ENCODE measurements at places on chromosomes 3 and 15.

- DNase-seq: no peak
Observed at GRCh38 chr3:163139600-163139999, 1643.0 kb downstream of the OTOL1 start.

DNA sequence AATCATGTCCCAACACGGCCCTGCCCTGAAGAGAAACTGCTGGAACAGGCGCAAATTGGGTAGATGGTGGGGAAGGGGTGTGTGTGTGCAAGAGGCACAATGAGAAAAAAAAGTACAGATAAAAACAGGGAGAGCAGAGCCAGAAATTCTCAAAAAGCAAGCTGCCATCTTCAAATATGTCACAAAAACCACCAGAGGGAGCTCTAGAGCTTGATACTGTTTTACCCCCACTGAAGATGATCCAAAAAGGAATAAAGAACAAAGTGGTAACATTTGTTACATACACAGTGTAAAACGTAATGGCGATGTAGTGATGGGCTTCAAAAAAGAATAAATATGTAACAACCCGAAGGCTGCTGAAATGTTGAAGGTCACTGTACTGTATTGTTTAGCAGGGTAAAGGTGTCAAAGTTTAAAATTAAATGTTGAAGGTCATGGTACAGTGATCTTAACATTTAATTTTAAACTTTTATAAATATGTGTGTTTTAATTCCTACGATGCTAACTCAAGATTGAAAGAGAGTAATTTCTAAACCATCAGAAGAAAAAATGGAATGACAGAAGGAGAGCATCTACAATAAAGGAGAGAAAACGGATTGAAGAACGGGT is 6.0 kb downstream of the SNRPA1 start:
- no peak for DNase-seq

GRCh38 chr3:108125550-108126071 is 34.8 kb upstream of the CD47 start:
- no peak for DNase-seq

- no peak for DNase-seq
Observed at GRCh38 chr3:43104039-43104438, 1.8 kb downstream of the POMGNT2 start.

DNA sequence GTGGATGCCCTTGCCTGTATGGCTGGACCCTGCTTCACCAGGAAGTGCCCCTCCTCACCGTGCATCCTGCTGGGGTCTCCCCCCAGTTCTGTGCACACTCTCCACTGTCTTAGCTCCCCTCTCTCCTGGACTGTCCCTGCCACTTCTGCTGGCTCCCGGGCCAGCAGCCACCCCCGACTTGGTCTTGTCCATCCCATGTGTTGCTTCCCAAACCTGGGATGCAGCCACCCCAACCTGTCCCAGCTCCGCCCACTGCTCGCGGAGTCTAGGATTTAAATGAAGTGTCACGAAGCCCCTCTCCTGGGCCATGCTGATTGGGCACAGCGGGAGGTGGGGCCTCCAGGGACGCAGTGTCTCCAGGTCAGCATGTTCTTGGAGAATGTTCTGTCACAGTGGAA is 48.5 kb downstream of the PLXNA1 start:
- no peak for DNase-seq

GRCh38 chr3:5198986-5199731 is 11.7 kb downstream of the EDEM1 start:
- no peak for DNase-seq

DNA sequence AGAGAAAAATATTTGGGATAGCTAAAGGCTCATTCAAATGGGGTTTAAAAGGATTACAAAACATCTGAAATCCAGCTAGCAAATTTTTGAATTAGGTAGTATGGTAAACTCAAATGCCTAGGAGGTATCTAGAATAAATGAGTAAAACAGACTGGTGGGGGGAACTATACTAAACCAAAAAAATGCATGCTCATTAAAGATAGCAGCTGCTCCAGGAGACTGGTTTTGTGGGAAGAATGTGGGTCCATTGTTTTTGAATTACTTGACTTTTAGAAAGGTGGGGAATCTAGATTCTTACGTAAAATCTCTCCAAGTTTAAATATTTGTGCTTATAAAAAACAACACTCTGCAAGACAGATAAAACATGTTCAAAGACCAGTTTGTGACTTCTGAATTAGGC is 73.8 kb downstream of the LEKR1 start:
- DNase-seq: no peak

DNA sequence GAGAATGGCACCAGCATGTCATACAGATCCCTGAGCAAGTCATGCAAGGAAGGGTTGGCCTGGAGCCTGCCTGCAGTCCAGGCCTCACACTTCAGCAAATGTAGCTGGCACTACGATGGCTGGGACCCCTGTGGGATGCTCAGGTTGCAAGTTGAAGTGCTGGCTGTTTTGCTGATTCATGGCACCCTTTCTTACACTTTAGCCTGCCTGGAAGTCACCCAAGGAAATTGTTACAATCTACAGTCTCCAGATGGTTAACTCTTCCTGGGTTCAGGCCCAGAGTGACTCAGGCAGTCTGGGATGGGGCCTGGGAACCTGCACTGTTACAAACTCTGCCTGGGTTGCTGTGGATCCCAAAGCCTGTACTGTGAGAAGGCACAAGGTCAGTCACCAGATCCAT is 91.0 kb upstream of the SLC6A11 start:
- DNase-seq: no peak

DNA sequence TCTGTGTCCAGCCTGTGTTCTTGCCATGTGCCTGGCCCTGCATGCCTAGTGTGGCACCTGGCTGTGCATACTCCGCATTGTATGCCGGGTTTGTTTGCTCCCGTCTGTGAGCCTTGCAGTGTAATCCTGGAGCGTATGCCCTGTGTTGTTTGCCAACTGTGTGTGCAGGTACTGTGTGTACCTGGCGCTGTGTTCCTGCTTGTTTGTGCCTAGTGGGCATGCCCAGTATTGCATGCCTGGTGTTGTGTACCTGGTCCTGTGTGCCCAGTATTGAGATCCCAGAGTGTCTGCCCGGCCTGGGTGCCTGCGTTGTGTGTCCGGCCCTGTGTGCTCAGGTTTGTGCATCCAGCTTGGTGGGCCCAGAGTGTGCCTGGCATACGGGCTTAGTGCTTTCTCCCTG is 54.5 kb upstream of the CHRNA7 start:
- no peak for DNase-seq

- DNase-seq: no peak
Observed at GRCh38 chr3:55692295-55692956, 205.3 kb upstream of the WNT5A start.

DNA sequence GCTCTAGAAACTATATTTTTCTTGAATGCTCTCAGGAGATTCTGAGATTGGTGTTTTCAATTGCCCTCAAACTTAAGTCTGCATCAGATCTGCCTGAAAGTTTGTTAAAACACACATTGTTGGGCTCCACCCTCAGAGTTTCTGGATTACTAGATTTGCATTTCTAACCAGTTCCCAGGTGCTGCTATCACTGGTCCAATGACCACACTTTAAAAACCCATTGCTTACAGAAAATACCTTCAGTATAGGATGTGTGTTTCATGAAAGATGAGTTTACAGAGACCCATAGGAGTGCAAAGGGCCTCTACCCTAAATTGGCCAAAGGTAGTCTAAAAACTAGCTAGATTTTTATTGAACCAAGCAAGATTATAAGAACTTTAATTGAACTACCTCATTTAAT is 17.8 kb downstream of the GRM7 start:
- DNase-seq: no peak

GRCh38 chr3:150072576-150072975 is 101.9 kb upstream of the PFN2 start:
- no peak for DNase-seq

GRCh38 chr3:152385761-152386160 is 117.0 kb downstream of the MBNL1 start:
- DNase-seq: no peak

- no peak for DNase-seq
Observed at GRCh38 chr3:58657571-58658141, 8.9 kb downstream of the FAM3D start.

GRCh38 chr3:142117056-142117851 is 32.1 kb downstream of the TFDP2 start:
- DNase-seq: no peak

GRCh38 chr3:117754058-117754457 is 1044.5 kb downstream of the TUSC7 start:
- no peak for DNase-seq

- DNase-seq: no peak
Observed at GRCh38 chr3:113075588-113075987, 84.8 kb downstream of the GTPBP8 start.

DNA sequence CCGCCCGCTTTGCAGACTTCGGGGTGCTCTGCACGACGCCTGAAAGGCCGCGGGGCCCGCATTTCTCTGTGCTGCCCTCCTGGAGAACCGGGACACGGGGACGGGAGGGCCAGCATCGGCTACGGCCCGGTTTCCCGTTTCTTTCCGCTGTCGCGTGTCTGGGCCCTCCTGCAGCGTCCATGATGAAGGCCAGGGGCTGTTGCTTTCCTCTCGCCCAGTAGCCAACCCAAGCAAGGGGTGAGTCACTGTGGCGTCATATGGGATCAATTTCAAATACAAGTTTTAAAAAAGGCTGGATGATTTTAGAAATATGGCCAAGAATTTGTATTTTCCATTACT is 435 bp downstream of the SLC35G2 start:
- DNase-seq: no peak

GRCh38 chr15:89806210-89806558 is 8.5 kb downstream of the ANPEP start:
- no peak for DNase-seq

DNA sequence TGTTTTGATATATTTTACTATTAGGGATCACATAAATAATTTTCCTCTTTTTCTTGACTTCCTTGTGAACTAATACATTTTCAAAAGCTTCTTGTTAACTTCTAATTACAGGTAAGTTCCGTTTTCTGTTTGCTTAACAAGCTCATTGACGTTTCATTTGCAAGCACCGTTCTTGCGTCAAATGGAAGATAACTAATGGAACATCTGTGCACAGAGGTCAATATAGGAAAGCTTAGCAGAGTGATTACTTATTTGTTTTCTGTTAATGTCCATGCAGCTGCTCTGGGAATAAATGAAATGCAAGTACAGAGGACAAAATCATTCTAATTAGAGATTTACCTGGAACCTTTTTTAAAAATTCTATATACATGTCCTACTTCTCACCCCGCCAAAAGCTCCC is 115.5 kb upstream of the C2CD4B start:
- no peak for DNase-seq

DNA sequence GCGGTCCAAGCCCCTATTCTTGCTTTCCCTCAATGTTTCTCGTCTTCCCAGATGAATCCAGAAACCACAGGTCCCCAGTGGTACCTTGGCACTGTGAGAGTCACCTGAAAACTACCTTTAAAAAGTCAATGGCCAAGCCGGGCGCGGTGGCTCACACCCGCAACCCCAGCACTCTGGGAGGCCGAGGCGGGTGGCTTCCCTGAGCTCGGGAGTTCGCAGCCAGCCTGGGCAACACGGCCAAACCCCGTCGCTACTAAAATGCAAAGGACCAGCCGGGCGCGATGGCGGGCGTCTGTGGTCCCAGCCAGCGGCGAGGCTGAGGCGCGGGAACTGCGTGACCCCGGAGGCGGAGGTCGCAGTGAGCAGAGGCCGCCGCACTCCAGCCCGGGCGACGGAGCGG is 285.9 kb downstream of the CHL1 start:
- DNase-seq: no peak

- DNase-seq: no peak
Observed at GRCh38 chr3:23864931-23865330, 51.9 kb downstream of the NKIRAS1 start.

Data from anterior cingulate cortex (tissue), 58 donors.